ENCODE measurements at places on chromosomes 16 and 17.
A peak's percentile ranks its signal among the peaks of the same experiment; 100 is the strongest.

GRCh38 chr17:50259477-50260324 is 14.6 kb upstream of the TMEM92 start:
- no peak for DNase-seq

DNA sequence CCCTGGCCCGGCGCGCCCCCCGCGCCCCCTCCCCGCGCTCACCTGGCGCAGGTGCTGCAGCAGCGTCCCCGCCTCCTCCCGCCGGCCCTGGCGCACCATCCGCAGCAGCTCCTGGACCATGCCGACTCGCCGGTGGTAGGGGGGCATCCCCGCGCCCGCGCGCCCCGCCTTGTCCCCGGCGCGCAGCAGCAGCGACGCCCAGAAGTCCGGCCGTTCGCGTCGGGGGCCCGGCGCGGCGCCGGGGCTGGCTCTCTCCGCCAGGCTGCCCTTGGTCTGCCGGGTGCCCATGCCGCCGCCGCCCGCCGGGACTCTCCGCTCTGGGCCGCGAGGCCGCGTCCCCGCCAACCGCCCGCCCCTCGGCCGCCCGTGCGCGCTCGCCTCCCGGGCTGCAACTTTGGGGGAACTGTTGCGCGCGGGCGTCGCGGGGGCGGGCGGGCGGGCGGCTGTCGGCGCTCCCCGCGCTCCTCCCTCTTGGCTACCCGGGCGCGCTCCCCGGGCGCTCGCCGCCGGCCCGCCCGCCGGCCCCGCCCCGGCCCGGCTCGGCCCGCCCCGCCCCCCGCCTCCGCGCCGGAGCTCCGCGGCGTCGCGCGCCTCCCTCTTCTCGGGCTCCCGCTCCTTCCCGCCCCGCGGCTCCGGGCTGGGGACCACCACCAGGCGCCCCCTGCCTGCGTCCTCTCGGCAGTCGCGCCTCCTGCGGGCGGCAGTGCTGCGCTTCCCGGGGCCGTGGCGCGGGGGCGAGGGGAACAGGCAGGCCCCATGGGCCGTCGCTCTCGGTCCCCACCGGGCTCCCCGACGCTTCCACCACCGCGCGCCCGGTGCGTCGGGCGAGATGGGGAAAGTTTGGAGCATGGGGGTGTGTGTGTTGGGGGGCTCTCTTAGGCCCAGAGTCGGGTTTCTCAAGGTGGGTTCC is at the start of gene LRRC75A:
LRRC75A (minus strand) TSS at position 491 of the 910 bp plus-strand sequence; CDS start at position 288, 203 bp downstream.
- DNase-seq: no peak

DNA sequence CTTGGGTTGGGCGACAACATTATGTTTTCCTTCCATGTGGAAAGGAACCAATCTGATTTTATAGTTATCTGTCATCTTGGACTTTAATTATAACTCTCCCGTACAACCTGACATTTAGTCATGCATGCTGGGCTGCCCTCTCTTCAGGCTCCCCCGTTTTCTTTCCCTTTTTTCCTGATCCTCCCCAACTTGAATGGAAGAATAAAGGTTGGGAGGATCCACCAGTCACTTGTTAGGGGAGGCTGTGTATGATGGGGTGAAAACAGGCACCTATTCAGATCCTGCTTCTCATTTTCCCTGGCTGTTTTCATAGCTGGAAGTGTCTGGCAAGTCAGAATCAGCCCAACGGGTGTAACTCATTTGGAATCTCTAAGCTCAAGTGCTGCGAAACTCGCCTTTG is 267.2 kb upstream of the SALL1 start:
- no peak for DNase-seq

DNA sequence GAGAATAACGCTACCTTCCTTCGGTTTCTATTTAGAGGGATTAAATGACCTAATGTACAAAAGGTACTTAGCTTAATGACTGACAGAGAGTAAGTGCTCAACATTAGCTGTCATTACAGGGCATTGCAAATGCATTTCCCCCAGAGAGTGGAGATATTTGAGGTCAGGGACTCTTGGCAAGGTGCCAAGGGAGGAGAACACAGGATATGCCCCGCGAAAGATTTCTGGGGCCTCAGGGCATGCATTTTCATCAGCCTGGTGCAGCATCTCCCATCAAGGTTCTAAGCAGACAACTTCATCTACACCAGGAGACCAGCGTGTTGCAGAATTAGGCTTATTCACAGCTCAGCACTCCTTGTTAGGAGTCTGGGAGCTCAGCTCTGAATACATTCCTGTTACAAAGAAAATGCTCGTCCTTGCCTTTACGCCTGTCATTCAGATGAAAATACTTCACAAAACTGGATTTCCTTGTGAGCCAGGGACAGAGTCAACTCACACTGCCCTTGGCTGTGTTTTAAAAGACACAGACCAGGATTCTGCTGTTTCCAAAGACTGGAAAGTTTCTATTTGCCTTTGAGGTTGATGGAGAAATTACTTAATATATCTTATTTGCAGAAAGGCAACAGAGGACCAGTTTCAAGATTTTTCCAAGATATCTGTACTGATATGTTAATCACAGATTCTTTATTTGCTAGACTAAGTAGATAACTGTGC is 108.2 kb downstream of the VAT1L start:
- DNase-seq: peak; percentile 70

DNA sequence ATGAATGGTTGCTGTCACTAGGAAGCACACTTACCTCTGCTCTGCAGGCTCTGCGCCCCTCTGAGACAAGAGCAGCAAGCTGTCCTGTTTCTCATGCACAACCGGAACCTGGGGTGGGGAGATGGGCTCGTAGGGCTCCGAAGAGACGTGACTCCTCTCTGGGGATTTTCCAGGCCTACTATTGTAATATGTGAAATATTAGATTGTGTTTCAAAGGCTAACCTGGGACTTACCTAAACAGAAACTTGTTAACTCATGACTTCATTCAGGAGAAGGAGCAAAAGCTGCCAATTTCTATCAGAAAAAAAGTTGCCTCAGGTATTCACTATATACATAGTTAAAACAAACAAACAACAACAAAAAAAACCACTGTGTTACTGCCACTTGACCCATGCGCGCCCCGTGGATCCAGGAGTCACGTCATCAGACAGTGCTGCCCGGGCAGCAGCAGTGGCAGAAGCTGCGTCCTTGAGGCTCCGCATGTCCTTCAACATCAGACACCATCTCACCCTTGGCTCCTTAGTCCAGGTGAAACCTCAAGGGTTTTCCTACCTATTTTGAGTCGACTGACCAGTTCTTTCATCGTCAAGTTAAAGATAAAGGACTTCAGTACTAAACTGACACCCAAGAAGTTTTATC is 49.3 kb downstream of the TTC19 start:
- no peak for DNase-seq

DNA sequence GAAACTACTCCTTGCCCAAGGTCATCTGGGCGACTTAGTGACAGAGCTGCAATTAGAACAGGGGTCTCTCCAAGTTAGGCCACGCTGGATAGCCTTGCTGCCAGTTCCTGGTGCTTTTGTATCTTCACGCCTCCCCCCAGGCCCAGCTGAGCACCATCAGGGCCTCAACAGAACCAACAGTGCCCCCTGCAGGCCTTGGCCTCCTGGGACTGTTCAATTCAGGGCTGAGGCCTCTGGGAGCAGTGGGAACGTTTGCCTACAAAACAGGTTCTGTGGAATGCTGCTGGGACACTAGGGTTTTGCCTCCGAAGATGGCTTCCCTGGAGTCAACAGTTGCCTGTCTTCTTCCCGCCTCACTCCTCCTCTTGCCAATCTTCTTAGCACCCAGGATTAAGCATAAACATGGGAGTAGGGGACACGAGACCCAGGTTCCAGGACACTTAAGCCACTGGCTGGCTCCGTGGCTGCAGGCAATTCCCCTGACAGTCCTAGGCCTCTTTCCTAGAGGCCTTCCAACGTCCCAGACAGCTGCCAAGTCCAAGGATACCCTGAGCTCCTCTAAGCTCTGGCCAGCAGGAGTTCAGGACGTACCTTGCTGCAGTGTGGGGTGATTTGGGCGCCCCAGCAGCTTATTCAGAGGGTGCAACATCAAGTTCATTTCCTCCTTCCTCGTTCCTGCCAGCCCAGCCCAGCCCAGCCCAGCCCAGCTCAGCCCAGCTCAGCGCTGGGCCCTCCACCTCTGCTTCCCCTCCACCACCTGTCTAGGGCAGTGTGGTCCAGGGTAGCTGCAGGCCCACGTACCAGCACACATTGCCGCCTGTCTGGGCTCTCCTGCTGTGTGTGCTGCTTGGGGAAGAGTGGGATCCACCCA is 246.6 kb upstream of the RPL38 start:
- no peak for DNase-seq

- no peak for DNase-seq
Observed at GRCh38 chr17:75557075-75557851, 30.3 kb upstream of the MYO15B start.

DNA sequence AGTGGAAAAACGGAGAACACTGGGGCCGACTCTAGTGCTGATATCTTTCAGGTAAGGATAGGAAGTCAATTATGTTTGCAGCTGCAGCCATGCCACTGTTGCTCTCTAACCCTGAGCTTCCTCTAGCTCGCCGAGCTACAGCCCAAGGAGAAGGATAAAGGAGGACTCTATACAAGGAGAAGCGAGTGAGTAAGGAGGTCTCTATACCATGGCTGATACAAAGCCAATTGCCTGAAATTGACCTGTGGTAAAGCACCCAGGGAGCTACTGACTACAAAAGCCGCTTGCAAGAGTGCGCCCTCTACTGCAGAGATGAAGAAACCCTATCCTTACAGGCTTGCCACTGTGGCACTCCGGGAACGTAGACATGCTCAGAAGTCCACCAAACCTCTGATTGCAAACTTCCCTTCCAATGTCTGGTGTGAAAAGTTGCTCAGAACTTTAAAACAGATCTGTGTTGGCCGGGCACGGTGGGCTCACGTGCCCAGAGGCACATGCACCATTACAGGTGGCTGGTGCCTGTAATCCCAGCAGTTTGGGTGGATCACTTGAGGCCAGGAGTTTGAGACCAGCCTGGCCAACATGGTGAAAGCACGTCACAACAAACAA is 10.8 kb upstream of the SLC46A1 start:
- DNase-seq: peak; percentile 33

DNA sequence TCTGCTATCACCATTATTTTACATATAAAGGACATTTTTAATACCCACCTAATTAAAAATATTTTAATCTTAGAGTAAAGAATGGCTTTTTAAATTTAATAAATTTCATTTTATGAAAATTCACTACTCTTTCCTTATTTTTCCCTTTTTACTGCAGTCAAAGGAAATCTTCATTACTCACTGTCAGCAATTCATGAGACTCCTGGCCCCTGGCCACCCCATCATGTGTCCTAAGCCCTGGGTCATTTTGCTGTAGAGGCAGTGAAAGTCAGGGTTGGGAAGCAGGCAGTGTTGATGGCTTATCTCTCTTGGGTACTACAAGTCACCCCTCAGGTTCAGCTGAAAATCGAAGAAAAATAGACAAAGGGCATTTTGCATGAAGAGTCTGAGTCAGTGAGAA is 468.6 kb upstream of the CCL2 start:
- no peak for DNase-seq

DNA sequence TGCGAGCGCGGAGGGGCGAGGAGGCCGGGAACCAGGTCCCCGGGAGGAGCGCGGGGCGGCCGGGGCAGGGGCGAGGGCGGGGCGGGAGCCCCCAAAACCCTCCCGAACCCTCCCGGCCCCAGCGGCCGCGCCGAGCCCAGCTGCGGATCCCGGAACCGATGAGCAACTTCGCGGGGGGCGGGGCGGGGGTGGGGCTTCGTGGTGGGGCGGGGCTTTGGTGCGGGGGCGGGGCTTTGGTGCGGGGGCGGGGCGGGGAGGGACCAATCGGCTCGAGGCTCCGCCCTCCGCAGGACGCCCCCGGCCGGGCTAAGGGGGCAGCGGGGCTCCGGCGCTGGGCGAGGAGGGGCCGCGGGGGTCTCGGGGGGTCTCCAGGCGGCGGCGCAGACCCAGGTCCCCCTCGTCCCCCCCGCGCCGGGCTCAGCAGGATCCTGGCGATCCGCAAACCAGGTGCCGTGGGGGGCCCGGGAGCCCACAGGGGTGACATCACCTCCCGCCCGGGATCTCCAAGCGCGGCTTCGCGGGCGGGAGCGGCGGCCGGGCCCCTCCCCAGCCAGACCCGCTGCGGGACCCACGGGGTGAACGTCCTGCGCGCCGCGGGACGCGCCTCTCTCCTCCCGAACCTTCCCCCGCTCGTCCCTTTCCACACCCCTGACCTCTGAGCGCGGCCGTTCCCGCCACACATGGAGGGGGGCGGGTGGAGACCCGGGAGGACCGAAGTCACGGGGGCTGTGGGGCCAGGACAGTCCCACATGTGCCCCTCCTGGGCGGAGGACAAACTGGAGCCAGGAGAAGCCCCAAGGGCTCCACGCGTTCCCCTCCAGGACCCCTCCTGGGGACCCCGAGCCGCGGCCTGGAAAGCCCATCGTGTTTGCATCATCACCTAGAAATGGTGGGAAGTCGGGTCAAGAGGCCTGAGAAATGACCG is at the start of gene ABR:
ABR (minus strand) TSS at position 164 of the 925 bp plus-strand sequence. CDS start 254 bp downstream, outside the sequence.
- no peak for DNase-seq

- no peak for DNase-seq
Observed at GRCh38 chr17:42509841-42510240, 26.2 kb upstream of the NAGLU start.

DNA sequence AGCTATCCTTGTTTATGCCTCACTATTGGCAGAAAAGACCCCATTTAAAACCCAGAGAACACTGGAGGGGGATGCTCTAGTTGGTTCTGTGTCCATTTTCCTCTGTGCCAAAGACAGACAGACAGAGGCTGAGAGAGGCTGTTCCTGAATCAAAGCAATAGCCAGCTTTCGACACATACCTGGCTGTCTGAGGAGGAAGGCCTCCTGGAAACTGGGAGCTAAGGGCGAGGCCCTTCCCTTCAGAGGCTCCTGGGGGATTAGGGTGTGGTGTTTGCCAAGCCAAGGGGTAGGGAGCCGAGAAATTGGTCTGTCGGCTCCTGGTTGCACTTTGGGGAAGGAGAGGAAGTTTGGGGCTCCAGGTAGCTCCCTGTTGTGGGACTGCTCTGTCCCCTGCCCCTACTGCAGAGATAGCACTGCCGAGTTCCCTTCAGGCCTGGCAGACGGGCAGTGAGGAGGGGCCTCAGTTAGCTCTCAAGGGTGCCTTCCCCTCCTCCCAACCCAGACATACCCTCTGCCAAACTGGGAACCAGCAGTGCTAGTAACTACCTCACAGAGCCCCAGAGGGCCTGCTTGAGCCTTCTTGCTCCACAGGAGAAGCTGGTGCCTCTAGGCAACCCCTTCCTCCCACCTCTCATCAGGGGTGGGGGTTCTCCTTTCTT is 56.1 kb downstream of the IGF2BP1 start:
- DNase-seq: no peak

- no peak for DNase-seq
Observed at GRCh38 chr16:12096157-12096777, 119.7 kb downstream of the SNX29 start.

DNA sequence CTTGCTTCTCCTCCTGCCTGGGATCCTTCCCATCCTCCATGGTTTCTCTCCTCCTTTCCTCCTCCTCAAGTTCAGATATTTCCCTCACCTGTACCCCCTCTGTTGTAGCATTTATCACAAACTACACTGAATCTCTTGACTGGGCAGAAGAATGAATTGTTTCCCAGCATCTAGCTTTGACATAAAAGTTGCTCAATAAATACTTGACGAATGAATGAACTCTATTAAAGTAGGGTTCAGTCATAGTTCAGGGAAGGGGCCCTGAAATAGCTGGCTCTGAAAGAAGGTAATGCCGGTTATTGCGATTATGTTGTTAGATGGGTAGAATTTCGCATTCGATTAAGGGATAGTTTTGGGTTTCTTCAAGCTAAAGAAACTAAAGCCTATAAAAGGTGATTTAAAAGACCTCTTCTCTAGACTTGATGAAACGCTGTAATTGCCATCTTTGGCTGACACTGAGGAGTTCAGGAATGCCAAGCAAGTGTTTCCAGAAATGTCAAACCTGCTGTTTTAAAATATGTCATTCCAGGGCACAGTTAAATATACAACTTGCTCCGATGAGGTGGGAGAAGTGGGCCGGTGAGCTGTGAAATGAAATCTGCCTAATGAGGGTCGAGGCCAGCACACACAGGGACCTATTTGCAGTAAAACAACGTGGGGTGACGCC is 1.0 kb upstream of the CPD start:
- no peak for DNase-seq
